NCI-H1417 treated with DMSO at 0.1 percent for 48 hours (cell line): ENCODE measurements at places on chromosomes 7 and 10.

DNA sequence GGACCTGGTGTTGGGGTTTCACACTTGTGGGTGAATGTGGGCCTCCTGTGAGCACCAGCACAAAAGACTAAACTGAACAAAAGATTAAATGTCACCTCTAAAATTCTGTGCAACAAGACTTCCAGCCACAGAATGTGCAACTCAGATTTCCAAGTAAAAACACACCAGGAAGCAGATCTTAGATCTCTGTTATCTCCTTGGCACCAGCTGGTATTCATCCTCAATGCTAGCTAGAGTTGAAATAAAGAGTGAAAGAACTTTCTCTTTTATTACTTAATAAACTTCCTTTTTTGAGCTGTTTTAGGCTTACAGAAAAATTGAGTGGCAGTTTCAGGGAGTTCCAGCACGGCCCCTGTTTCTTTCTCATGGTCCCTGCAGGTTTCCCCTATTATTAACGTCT lies 40.2 kb downstream of the EGFR start:
- DNase-seq: no peak

DNA sequence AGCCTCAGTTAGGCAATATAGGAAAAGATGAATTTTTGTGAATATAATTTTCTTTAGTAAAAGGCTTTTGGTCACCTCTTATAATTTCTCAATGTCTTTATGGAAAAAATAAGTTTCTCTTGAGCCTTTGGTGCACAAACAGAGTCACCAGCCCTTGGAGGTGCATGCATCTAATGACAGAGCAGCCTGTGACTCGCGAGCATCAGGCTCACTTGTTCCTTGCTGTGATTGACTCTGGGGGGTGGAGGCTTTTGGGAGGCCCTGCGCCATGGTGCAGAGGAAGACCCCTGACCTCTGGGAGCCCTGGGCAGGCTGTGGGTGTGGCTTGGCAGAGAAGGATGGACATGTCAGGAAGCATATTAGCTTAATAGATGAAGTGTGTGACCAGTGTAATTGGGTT lies 60.2 kb downstream of the FIGNL1 start:
- no peak for DNase-seq

DNA sequence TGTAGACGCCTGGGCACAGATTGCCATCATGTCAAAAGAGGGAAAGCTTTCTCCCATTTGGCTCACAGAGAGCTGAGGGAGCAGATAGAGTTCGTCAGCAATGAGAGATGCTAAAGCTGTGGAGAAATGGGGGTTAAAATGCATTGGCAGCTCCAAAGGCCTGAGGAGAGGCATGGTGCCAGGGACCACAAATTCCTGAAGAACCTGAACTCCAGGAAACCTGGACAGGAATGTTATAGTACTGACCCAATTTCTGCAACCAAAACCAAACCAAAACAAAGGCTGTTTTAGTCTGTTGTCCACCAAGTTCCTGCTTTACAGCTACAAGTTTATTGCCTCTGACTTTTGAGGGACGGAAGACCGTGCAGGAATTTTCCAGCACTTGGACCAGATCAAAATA lies 575.7 kb downstream of the REEP3 start:
- no peak for DNase-seq

DNA sequence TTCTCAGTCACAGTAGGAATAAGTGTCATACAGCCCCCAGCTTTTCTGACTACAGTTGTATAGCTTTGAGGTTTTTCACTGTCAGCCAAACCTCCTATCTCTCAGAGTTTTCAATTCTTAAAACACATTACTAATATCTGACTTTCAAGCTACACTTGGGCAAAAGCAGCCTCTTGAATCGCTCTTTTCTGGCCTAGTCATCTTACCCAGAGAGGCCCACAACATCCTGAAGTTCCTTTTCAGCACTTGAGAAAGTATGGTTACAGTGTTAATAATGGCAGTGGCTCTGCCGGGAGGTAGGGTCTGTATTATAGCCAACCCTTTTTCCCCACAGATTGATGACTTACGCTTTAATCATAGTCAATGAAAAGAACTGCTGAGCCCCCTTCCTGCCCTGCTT lies 181.0 kb downstream of the LRRC4 start:
- no peak for DNase-seq

- DNase-seq: no peak
Measured at GRCh38 chr10:130727766-130728490, 583.6 kb downstream of the TCERG1L start.

- DNase-seq: no peak
Measured at GRCh38 chr7:151020231-151020630, 4.1 kb downstream of the ATG9B start.

DNA sequence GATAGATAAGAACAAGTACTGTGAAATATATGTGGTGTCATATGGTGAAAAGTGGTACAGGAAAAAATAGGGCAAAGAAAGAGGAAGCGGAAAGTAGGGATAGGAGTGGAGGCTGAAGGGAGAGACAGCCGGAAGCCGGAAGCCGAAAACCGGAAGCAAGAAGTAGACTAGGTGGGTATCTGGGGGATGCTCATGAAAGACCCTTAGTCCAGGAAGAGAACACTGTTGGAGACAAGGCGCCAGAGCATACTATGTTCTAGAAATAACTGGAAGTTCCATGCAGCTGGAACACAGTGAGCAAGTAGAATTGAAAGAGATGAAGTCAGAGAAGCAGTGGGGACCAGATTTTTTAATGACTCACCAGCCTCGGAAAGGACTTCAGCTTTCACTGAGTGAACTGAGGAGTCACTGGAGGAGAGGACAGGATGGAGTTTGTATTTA lies 22.5 kb downstream of the ST8SIA6 start:
- no peak for DNase-seq

DNA sequence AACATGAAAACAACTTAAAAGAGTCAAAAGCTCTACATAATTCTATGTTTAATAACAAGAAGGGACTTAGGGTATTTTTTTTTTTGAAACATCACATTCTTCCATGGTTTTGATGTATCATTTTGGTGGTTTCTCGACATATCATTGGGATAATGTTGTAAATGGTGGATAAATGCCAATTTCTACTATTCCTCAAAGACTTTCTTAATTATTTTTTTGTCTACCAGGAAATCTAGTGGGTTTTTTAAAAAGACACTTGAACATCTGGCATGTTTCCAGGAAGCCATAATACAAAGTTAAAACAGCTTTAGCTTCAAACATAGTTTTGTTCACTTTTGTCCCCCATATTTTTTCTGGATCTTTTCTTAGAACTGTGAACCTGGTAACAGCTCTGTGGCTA lies 200.4 kb downstream of the DKK1 start:
- DNase-seq: no peak

DNA sequence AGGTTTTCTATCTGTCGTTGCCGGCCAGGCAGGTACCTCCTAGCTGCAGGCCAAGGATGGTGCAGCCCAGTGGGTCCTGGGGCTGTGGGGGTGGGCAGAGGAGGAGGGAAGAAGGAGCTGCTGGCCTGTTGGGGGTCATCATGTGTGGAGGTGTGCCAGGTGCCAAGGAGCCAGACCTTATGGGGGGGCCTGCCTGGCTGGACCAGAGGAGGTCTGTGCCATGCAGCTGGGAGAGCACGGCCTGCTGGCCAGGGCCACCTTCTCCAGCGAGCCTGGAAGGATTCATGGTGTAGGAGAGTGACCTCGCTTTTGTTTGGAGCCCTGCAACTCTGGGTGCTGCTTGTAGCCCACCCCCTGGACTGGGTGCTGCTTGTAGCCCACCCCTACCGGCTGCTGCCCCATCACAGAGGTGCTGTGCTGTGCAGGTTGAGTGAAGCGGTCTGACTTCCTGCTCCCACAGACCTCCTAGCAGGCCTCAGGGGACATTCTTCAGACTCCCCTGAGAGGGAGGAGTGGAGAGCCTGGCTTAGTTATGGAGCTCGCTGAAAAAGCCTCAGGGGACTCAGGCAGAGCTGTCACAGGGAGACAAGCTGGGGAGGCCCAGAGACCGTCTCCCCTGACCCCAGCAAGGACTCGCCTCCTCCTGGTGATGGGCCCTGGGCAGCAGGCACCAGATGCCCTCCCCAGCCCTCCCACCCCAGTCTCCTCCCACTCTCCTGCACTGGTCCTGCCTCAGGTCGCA lies 67.7 kb upstream of the AQP1 start:
- DNase-seq: no peak

DNA sequence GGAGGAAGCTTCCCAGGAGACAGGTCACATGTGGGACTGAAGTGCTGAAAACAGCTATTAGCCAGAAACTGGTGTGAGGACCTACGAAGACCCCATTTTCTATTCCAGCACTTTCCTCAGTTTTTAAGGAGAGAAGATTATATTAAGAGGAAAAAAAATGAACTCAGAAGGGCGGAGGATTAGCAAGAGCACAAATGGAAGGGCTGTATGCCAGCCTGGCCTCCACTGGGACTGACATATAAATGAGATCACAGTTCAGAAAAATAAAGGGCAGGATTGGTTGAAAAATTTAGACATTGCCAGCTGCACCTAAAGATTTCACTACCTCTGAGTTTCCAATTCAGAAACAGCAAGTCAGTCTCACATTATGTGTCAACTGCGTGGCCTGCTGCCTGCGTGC lies 53.0 kb downstream of the GSDME start:
- no peak for DNase-seq

- DNase-seq: no peak
Measured at GRCh38 chr10:82319562-82319961, 444.6 kb downstream of the NRG3 start.

GRCh38 chr7:4880218-4880617 lies 3.3 kb downstream of the RADIL start:
- no peak for DNase-seq

DNA sequence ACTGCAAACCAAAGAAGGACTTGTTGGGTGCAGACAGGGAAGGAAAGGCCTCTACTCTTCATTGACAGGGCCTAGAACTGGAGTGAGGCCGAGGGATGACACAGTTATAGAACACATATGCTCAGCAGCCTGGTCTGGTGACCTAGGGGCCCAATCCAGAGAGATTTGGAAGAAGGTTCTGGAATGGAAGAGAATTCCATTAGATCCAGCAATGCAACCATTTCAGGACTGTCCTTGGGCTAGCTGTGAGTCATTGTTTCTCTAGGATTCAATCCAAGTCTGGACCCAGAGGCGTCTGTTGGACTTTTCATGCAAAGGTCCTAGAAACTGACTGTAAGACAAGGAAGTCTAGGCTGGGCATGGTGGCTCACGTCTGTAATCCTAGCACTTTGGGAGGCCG lies 59.2 kb downstream of the WIPF3 start:
- no peak for DNase-seq

DNA sequence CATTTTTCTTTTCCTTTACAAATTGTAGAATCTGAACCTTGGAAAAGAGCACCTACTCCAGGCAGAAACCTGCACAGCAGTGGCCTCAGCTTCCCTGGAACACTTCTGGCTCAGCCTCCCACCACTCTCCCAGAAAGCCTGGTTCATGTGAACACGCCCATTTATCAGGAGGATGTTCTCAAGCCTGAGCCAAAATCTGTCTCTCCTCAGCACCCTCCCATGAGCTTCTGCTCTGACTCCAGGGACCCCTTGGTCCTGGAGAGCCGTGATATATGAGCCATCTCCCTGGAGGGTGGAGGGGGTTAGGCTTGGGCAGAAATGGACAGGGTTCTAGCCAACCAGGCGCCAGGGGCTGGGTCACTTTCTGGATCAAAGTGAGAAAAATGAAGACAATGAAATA lies 10.1 kb downstream of the GDF2 start:
- no peak for DNase-seq
